ENCODE measurements at places on chromosomes 2 and 18.

DNA sequence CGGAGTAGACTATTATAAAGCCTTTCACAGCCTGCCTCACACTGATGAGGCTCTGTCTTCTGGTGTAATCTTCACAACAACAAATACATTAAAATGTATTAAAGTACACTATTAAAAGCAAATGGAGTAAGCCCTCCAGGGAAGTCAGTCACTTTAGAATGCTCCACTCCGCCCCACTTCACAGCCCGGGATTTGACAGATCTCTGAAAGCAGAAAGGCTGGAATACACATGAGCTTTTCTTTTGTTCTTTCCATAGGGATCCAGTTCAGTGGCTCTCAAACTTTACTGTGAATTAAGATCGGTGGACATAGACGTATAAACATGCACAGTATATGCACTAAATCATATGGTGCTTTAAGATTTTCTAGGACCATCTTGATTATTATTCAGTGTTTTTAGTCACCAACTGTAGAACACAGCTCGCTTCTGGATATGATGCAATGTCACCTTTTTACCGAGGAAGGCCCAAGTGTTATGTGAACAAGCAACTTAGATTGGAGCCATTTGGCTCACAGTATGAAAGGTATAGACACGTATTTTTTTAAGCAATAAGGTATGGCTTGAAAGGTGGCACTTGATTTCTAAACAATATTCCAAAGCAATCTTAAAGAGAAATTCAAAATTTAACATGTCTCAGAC, 151.1 kb downstream of the PRKCE start:
- no peak for DNase-seq

DNA sequence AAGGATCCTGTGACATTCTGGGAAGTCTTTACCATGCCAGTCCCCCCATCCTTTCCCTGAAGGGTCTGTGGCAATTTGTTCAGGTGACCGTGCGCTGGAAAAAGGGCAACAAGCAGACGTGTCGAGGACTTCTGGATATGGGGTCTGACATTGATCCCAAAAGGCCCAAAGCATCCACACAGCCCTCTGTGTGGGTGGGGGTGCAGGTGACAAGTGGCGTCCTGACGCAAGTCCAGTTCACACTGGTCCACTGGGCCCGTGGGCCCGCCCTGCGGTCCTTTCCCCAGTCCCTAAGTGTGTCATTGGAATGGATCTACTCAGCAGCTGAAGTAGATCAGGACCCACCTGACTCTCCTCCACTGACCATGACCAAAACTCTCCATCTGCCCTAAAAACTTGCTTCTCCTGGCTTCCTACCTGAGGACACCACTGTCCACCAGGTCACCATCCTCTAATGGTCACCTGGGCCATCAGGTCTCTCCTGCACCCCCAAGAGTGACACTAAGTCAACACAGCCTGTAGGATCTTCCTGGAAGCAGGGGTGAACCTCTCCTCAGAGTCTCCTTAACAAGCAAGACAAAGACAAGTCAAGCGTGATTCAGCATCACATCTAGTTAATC, 85.6 kb upstream of the SLC66A3 start:
- DNase-seq: no peak

DNA sequence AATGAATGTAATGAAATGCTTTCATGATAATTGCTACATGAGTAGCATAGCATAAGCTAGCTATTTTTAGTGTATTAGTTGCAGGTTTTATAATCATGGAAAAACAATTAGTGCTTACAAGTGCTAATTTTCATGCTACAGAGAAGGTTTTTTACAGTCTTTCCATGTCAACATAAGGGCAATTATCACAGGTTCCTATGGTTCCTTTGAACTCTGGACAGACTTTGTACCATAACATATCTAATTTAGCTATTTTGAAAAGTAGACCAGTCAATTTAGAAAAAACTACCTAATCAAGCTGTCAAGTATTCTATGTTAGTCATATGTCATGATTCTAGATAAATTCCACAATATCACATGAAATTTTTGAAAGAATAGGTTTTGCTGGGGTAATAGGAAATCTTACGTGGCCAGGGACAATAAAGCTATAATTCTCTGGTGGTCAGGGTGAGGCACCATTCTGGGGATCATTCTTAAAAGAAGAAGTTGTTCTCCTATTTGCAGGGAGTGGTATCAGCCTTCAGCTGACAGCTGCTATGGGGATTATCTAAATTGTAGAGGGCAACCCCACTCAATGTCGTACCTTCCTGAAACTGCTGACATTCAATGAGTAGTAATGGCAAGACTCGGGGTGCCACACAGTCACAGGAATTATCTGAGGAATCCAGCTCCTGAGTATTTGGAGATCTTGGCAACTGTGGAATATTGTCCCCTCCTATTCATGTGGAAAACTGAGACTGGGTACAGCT, 724.0 kb upstream of the LINC00305 start:
- peak; percentile 68 for DNase-seq

- DNase-seq: no peak
Measured at GRCh38 chr2:236241181-236242056, 22.8 kb downstream of the ASB18 start.

- DNase-seq: no peak
Measured at GRCh38 chr2:10892796-10893350, 18.9 kb upstream of the KCNF1 start.

DNA sequence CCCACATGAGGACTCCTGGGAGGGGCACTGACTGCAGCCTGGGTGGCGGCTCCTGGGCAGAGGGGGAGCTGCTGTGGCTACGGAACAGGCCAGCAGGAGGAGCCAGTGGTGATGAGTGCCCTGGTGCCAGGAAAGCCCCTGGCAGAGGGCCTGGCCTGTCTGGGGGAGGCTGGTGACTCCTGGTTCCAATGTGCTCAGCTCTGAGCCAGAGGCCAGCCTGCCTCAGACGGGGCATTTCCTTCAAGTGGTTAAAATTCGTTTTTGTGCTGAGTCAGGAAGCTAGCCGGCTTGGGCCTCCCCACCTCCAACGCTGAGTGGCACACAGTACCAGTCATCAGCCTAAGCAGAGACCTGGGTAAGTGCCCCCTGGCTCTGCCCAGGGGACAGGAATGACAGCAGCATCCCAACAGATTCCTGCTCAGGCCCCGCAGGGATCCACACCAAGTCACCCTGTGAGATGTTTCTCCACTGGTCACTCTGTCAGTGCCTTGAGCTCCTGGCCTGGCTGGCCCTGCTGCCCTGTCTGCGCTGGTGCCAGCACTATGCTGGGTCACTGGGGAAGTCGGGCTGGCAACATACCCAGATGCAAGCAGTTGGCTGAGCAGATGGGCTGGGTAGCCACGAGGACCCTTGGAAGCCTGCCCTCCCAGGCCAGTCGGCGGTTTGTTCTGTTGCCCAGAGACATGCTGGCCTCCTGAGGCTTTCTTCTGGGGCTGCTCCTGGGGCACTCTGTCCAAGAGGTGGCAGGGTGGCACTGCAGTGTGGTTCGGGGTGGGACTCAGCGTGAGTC, 7.1 kb upstream of the KLF11 start:
- peak; percentile 12 for DNase-seq

GRCh38 chr18:70172225-70172624, 33.3 kb downstream of the RTTN start:
- DNase-seq: no peak

- DNase-seq: no peak
Measured at GRCh38 chr2:101773137-101773536, 75.6 kb downstream of the MAP4K4 start.

DNA sequence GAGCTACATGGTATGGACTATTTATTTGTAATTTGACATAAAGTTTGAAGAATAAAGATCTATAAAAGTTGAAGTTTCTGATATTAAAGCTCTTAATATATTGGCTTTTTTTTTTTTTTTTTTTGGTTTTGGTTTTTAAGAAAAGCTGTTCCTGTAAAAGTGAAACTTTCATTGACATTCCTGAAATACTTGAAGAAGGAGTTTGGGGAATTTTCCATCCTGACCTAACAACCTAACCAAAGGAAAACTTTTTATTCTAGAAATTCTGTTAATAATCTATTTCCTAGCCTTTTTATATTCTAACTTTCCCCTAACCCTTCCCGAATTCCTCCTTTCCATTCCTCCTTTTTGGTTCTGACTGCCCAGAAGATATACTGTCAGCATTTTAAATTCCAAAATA, 83.7 kb downstream of the ACSL3 start:
- DNase-seq: no peak

DNA sequence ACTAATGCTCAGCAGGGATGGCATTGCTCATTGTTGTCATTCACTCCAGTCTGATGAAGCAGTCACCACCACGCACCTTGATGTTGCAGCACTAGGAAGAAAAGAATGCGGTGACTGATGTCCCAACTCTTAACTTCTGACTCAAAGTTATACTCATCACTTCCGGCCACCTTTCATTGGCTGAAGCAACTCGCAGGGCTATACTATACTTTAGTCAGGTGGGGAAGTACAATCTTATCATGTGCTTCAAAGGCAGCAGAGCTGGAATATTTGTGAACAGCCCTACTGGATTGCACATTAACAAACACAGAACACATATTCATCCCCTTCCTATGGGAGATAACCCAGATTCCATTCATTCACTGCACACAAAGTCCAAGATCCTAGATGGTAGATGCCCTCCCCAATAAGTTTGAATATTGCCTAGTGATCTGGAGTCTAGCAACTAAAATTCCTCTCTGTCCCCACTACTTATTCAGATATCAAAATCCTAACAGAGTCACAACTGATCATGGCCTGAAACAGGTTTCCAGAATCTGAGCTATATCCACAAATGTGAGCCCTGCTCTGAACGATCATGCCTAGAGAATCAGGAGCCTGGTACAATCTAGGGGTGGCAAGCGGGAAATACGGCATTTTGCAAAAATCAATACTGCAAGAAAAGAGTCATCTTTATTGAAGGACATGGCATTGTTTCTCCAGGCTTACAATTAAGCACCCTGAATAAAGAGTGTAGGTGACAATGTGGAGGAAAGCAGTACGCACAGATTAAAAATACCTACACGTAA, 3.4 kb upstream of the SPATS2L start:
- no peak for DNase-seq

DNA sequence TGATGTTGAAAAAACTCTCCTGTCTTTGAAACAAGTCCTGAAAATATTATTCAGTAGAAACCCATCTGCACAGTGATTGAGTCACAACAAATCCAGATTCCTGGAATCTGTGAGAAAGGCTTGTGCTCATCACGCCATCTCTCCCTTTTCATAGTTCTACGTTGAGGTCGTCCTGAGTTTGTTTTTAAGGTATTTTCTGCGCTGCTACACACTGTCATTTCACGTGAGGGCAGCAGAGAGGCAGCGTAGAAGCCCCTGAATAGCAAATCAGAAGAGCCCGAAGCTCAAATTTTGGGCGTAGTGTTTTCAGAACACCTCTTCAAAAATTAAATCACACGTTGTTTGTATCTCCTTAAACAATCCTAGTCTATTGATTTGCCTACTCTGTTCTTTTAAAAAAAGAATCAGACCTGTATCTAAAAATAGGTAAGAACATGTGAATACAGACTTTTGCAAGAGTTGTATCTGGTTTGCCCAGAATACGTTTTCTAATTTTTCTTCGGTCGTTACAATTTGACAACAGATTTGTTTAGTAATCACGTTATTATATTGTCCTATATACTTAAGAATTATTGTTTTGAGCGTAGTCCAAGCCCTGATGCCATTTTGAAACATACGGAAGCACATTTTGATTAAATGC, 61.6 kb upstream of the SLC38A11 start:
- no peak for DNase-seq

- DNase-seq: no peak
Measured at GRCh38 chr2:25202275-25202674, 33.9 kb upstream of the POMC start.

- DNase-seq: no peak
Measured at GRCh38 chr2:160667811-160668210, 174.2 kb upstream of the RBMS1 start.

DNA sequence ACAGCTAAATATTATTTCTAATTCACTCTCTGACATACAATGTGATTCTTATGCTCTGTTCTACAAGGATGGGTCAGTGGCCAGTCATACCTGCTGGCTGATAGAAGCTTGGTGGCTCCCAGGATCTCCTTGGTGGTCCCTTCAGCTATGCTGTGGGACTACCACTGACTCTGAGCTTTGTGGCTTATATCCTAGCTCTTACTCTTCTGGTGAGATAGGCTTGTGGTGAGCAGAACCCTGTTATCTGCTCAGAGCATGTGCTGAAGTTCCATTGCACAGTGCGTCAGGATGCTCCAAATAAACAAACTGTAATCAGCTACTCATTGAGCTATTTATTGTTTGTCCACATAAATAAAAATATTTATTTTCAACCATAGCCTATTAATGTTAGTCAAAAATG, 51.7 kb downstream of the MFSD6 start:
- no peak for DNase-seq

DNA sequence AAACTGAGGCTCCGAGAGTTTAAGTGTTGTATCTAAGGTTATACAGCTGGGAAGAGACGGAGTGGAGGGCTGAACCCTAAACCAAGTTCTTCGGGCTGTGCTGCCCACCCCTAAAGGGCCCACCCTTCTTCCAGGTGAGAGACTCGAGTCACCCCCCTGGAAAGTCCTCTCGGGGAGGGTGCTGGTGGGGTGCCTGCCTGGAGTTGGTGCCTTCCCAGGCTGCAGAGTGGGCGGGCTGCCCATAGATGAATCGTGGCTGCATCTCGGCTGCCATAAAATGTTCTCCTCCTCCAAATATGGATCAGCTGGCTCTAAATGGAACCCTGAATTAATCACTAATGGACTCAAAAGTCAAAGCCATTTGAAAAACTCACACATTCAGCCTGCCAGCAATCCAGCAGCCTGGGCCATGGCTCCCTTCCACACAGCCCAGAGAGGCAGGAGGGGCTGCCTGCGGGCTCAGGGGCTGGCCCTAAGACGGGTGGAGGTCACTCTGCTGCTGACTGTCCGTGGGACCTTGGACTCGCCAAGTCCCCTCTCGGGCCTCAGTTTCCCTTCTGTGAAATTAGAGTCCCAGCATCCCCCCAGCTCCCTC, 7.7 kb downstream of the CIB4 start:
- no peak for DNase-seq

DNA sequence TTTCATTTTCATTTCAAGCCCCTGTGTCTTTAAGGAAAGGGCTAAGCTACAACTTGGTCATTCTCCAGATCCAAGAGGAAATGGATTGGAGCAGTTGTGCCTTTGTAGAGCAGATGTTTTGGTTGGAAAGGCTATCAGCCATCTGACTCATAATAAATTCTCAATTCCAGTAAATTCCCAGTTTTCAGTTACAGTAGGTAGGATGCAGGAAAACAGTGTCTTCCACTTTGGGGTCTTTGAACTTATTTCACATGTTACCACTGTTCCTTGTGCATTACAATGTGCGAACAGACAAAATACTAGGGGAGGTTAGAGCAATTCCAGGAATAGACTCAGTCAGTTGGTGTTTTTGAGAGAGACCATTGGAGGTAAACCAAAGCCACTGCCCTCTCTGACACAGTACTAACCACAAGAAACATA, 211.9 kb downstream of the BABAM2 start:
- DNase-seq: no peak

DNA sequence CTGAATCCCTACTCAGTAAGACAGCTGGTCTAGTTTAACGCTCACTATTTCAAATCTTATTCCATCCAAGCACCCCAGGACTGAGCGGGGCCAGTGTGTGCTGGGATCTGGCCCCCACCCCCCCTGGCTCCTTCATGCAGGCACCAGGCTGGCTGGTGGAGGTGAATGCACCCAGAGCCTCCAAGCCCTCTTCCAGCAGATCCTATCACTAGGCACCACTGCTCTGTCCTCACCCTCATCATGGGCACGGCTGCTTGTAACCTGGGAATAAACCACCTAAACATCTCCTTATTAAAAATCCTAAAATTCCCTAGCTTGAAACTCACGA, 194.3 kb downstream of the ARL4C start:
- no peak for DNase-seq

All from NCI-H69 (cell line).